ENCODE measurements at places on chromosomes 5 and 9.

GRCh38 chr9:38626006-38626405 is 5.6 kb upstream of the ANKRD18A start:
- DNase-seq = no peak

GRCh38 chr5:58133631-58134296 is 326.1 kb downstream of the PLK2 start:
- no peak for DNase-seq

DNA sequence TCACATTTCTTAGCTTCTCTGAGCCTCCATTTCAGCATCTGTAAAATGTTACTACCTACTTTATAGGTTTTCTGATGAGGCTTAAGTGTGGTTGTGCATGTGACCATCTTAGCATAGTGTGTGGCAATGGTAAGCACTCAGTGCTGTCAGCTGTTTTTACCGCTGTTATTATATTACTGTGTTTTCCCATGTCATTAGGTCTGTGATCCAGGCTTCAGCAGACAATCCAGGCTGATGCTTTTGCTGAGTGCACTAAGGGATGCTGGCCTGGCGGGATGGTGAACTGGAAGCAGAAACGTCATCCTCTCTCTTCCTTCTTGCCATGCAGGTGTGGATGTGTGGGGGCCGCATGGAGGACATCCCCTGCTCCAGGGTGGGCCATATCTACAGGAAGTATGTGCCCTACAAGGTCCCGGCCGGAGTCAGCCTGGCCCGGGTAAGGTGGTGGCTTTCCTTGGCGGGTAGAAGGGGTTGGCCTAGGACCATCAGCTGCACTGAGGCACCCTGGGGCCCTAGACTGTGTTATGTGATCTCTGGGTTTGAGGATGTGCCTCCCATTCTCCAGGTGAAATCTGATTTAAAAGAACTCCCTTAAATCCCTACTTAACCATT is 41.9 kb upstream of the SAP30L start:
- no peak for DNase-seq

DNA sequence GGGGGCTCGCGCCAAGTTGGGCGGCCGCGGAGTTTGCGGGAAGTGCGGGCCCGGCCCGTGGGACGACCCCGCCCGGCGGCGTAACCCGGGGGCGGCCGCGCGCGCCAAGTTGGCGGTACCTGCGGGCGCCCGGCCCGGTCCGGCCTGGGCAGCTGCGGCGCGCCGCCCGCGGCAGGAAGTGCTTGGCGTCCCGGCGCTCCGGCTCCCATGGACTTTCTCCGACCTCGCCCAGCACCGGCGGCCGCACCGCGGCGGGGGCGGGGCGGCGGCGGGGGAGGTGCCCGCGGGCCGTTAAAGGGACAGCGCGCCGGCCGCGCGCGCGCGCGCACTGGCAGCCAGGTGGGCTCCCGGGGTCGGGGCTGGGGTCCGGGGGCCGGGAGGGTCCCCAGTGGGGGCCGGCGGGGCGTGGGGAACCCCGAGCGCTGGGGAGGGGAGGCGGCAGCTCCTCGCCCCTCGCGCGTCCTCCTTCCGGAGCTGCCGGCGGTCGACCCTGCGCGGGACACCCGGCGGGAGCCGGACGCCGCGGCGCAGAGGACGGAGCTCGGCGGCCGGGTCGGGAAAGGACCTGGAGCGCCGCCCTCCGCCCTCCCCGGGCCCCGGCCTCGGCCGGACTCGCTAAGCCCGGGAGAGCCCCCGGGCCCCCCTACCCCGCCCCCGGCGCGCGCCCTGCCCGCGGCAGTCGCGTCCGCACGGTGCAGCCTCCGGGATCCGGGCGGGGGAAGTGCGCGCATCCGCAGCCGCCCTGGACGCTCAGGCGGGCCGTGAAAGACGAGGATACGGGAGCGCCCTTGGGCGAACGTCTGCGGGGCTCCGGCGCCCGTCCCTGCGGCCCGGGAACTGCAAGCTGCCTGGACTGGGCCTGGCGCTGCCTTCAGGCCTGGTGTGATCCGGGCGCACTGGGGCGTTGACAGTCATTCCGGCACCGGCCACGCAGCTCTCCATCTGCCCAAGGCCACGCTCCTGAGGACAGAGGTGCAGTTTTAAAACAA is at the start of gene NACC2:
Gene NACC2, minus strand, starts transcription at position 220 of the 989 bp plus-strand sequence. CDS start 44,768 bp downstream, outside the sequence.
- DNase-seq = peak; percentile 53

GRCh38 chr5:81180780-81181460 is 52.2 kb upstream of the CKMT2 start:
- no peak for DNase-seq

- no peak for DNase-seq
Observed at GRCh38 chr5:36261186-36261585, 19.5 kb upstream of the NADK2 start.

GRCh38 chr5:5534333-5534732 is 111.9 kb downstream of the ICE1 start:
- no peak for DNase-seq

DNA sequence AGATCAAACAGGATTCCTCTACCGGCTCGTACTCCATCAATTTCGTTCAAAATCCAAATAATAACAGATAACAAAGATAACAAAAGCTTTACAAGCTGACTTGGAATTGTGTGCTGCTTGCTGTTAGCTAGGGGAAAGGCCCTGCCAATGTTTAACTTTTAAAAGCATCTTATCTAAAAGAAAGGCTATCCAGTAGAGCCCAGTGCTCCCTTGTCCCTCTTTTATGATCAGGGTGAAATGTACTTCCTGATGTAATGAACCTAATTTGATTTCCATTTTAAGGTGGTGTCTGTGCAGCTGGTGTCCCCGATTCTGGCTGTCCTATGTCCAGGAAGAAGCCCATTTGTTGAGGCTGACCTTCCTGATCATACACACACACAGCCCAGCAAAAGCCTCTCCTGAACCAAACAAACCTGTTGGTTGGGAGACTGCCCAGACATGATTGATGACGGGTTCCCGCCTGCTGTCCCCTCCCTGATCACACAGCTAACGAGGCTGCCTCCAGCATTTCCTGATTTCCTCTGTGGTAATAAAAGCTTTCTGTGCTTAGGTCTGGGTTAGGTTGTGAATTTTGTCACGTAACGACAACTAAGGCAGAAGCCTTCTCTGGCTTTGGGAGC is 54.1 kb downstream of the PWWP2A start:
- DNase-seq = no peak

GRCh38 chr5:141485321-141486055 is 658 bp downstream of the PCDHGC4 start:
- DNase-seq = no peak

DNA sequence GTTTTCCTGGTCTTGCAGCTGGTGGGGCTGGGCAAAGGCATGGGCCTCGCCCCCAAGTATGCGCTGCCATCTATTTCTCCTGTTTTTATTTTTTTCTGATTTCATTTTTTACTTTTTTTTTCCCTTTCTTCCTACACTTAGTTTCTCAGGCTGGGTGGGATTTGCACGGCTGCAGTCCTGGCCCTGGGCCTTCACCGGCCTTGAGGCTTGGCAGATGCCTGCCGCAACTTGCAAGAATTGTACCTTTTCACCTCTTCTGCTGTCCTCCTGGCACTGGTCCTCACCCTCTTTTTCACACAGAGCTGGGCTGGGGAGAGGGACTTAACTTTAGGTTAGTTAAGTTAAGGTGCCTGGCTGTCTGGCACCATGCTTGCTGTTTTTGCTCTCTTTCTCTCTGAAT is 10.3 kb upstream of the IRGM start:
- DNase-seq = no peak

DNA sequence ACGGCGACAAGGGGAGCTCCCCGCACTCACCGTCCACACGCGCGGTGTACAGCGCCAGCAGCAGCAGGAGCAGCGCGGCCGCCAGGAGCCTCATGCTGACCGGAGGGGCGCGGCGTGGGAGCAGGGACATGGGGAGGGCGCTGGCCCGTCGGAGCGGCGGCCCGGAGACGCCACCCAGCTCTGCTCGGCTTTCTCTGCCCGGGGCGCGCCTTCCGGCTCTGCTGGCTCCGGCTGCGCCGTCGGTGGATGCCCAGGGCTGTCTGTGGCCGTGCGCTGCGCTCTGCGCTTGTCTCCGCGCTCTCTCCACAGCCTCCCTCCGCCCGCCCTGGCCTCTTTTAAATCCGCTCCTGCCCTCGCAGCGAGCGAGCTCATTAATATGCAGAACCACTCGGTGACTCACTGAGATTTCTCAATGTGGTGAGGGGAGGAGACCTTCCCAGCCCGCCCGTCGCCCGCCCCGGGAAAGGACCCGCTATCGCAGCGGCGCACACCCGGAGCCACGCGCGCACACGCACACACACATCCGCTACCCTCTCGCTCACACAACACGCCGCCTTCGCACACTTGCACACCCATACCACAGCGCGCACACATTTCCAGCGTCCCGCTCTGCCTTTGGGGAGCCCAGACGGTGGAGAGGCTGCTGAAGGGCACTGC is at the start of gene CXCL14:
Gene CXCL14, minus strand, starts transcription at position 307 of the 657 bp plus-strand sequence. Its CDS starts 213 bp downstream, at position 94.
- no peak for DNase-seq

GRCh38 chr5:74334062-74334761 is 306.3 kb downstream of the ENC1 start:
- no peak for DNase-seq

GRCh38 chr5:147484708-147485020 is 25.2 kb downstream of the DPYSL3 start:
- DNase-seq = no peak

- no peak for DNase-seq
Observed at GRCh38 chr5:135015942-135016341, 18.1 kb downstream of the PITX1 start.

- no peak for DNase-seq
Observed at GRCh38 chr5:96320797-96321196, 112.3 kb downstream of the PCSK1 start.

- no peak for DNase-seq
Observed at GRCh38 chr9:24817756-24818155, 272.1 kb upstream of the IZUMO3 start.

DNA sequence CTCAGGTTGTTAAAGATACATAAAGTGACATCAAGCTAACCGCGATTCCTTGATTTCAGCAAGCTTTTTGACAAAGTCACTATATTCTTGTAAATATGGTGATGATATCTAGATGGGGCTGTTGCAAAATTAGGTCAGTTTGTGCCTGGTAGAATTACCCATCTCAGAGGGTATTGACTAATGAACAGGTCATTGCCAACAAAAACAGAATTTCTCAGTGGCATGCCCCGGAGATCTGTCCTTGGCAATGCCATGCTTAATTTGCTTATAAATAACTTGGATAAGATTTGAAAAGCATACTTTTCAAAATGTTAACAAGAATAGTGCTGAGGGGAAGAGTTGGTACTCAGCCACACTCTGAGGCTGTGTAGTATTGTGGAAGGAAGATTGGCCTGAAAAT is 783.3 kb upstream of the SEMA6A start:
- DNase-seq = peak; percentile 55

DNA sequence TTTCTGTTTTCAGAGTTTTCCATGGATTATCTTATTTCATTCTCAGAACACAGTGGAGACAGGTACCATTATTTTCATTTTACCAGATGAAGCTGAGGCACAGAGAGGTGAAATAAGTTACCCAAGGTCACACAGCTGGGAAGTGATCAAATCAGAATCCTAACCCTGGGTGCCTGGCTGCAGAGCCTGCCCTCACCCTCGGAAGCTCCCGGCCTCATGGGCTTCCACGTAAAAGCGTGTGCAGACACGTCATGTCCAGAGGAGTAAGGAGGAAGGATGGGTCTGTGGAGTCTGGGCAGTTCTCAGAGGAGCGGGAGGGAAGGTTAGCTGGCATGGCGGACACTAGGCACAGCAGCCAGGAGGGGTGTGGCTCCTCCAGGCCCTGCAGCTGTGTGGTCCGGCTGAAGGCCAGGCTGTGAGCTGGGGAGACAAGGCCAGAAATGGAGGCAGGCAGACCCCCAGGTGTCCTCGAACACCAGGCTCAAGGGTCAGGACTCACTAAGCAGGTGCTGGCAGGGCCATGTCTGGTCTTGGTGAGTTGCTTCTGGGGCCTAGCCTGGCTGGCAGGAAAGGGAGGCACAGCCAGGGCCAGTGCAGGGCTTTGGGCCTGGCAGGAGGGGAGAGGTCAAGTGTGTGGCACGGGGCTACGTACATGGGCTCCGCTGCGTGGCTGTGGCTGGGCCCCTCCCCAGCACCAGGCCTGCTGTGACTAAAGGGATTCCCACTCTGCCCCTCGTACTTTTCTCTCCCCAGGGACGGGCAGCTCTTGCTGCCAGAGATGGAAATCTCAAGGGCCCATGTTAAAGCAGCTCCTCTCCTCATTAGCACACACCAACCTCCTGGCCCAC is 5.6 kb downstream of the TBC1D9B start:
- no peak for DNase-seq

- peak; percentile 75 for DNase-seq
Observed at GRCh38 chr5:97231025-97231636, 48.1 kb upstream of the RIOK2 start.

Measured in G401 (cell line).